Caco-2 (cell line): ENCODE measurements at places on chromosomes 13 and 19.

DNA sequence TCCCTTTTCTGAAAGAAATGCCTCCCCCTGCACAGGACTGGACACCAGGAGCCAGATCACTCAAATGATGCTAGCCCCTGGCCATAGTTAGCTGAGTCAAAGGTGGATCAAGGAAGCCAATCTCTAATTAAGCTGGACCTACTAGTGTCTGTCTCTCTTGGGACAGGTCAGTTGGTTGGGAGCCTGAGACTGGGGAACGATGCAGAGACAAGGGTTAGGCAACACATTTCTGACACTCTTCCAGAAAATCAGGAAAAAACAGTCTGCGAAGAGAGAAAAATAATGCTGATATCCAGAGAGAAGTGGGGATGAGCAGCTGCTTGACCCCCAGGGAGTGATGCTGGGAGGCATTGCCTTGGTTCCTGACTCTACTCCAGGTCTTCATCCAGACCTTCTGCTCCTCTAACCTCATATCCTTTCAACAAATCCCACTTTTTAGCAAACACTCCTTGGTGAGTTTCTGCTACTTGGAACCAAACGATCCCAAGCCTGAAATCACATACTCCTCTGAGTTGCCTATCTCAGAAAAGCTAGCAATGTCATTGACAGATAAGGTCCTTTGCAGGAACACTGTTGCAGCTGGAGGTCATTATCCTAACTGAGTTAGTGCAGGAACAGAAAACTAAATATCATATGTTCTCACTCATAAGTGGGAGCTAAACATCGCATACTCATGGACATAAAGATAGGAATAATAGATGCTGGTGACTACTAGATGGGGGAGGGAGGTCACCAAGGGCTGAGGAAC is 369.7 kb downstream of the COG6 start:
- no peaks in the 10 kb centered on the region for H3K27me3 ChIP-seq
- H3K4me3 ChIP-seq: no peak overlapping the region
- no peaks in the 10 kb centered on the region for H3K36me3 ChIP-seq
- H3K4me1 ChIP-seq: no peaks in the 10 kb centered on the region
- H3K27ac ChIP-seq: no peak overlapping the region
- no peak for DNase-seq

- H3K27ac ChIP-seq: no peak overlapping the region
- DNase-seq: no peak
- H3K4me3 ChIP-seq: no peak overlapping the region
- no peaks in the 10 kb centered on the region; the same call in 1 of the 2 replicates for H3K27me3 ChIP-seq
- H3K4me1 ChIP-seq: no peaks in the 10 kb centered on the region
Observed at GRCh38 chr13:113765564-113765910, 6.5 kb downstream of the TMEM255B start.

DNA sequence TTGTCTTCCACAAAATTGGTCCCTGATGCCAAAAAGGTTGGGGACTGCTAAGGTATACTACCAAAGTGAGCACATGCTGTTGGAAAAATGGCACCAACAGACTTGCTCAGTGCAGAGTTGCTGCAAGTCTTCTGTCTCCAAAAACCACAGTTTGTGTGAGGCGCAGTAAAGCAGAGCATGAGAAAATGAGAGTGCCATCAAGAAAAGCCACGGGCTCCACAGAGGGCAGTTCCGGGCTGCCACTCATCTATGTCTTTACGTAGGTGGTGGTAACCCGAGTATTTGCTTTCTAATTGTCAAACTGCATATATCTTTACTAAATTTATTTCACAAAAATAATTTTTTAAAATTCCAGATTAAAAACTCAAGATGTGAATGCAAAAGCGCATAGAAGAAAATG is 123.8 kb downstream of the RNF17 start:
- no peaks in the 10 kb centered on the region for H3K27me3 ChIP-seq
- DNase-seq: no peak
- no peaks in the 10 kb centered on the region for H3K4me1 ChIP-seq
- H3K27ac ChIP-seq: no peak overlapping the region
- H3K36me3 ChIP-seq: peaks cover 1% of the 10 kb centered on the region; the same call in 1 of the 2 replicates
- H3K4me3 ChIP-seq: no peak overlapping the region

DNA sequence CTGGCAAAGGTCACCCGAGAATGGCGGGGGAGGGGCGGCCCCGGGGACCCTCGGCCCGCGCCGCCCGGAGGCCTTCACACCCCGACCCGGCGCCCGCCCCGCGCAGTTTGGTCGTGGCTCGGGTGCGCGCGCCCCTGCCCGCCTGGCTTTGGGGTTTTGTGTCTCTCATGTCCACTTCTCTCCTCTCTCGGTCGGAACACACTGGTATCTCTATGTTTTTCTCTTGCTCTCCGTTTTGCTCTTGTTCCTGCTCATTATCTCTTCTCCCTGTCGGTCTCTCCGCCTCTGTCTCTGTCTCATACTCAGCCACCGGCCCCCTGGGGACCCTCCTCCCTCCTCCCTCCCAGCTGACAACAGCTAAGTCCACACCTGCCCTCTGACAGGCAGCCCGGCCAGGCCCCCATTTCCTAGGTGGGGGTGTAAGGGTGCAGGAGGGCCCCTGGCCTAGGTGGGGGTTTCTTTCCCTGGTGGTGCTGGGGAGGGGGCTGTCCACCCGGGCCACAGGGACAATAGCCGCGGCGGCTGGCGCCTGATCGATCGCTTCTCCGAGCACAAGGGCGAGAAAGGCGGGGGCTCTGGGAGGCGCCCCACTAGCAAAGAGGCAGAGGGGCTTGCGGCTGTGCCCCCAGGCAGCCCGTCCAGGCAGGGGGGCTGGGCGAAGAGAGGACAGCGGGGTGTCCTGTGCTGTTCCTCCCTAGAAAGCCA is 2.3 kb downstream of the ONECUT3 start:
- H3K4me3 ChIP-seq: no peak overlapping the region
- DNase-seq: no peak
- H3K27ac ChIP-seq: no peak overlapping the region
- peaks cover 2% of the 10 kb centered on the region; the same call in 1 of the 2 replicates for H3K4me1 ChIP-seq
- peaks cover 4% of the 10 kb centered on the region for H3K27me3 ChIP-seq
- no peaks in the 10 kb centered on the region for H3K36me3 ChIP-seq

GRCh38 chr13:40458720-40458990 is 207.8 kb downstream of the FOXO1 start:
- DNase-seq: no peak
- H3K27me3 ChIP-seq: no peaks in the 10 kb centered on the region
- H3K36me3 ChIP-seq: no peaks in the 10 kb centered on the region
- no peak overlapping the region for H3K4me3 ChIP-seq
